ENCODE measurements at places on chromosomes 6 and 20.

DNA sequence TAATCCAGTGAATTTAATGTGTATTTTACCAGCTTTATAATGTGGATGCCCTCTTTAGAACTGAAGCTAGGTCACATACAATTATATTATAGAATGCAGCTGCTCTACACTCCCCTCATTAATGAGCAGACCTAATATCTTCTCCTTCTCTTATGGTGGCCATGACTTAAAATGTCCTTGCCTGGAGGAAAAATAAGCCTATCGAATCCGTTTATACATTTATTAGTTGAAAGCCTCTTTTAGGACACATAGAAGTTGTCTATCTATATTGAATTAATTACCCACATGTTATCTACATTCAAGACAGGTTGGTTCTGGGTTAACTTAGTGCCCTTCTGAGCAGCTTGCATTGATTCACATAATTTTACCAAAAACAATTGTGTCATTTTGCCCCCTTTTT lies 1716.8 kb downstream of the HACE1 start:
- no peak for DNase-seq

GRCh38 chr6:143614235-143614634 lies 63.5 kb upstream of the PHACTR2 start:
- DNase-seq, result no peak

DNA sequence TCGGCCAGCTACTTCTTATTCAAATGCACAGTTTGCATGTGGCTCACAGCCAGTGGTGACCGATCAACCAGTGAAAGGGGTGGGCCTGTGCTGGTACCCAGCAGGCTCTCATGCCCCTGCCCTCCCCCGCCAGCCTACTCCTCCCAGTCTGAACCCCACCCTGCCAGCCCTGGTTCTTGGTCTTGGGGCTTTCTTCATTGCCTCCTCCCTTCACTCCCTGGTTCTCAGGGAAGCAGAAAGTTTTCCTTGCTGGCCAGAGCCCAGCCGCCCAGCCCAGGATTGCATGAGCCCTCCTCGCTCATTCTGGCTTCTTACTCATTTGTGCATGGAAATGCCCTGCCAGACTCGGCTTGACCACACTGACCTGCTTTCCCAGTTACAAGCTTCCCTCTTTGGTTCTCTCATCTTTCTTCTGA lies 40.8 kb downstream of the KCNK17 start:
- DNase-seq, result no peak

DNA sequence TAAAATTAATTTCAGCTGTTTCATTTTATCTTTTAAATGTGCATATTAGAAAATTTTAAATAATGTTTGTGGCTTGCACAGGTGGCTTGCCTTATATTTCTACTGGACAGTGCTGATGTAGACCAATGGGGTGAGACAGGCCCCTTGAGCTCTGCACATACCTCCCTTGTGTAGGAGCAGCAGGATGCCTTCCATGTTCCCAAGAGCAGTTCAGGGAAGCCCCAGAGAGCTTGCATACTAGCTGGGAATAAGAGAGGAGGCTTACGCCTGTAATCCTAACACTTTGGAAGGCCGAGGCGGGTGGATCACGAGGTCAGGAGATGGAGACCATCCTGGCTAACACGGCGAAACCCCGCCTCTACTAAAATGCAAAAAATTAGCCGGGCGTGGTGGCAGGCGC lies 61.4 kb downstream of the RFPL4B start:
- no peak for DNase-seq

DNA sequence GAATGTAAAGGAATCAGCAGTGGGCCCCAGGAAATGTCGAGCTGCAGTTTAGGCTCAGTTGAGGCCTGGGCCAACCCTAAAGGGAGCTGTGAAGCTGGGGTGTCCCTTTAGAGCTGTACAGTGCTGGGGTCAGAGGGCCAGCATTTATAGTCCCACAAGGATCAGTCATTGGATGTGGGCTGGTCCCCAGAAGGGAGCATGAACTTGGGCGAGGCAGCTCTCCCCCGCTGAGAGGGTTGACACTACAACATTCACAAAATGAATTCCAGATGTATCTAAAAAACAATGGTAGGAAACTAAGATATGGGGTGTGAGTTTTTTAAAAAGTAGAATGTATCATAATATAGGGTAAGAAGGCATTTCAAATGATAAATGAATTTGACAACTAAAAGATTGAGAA lies 29.7 kb upstream of the TMX4 start:
- DNase-seq, result no peak

DNA sequence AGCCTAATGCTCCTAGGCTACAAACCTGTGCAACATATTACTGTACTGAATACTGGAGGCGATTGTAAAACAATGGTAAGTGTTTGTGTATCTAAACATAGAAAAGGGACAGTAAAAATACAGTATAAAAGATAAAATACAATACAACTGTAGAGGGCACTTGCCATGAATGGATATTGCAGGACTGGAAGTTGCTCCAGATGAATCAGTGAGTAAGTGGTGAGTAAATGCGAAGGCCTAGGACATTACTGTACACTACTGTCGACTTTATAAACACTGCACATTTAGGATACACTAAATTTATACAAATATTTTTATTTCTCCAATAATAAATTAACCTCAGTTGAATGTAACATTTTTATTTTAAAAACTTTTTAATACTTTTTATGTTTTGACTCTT lies 485.0 kb downstream of the MMUT start:
- no peak for DNase-seq

DNA sequence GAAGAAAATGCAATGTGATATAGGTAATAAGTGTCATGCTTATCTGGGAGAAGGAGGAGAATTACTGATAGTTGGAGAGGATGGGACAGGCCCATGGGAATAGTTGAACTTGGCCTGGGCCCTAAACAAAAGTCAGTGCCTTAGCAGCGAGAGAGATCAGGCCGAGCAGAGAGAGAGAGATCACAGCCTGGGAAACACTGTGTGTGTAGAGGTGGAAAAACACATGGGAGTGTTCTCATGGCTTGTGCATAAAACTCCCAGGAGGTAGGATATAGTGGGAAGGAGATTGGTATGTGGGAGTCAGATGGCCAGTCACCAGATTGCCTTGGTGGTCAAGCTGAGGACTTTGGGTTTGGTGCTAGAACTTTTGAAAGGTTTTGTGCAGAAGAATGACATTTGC lies 47.6 kb downstream of the FIG4 start:
- DNase-seq, result no peak

DNA sequence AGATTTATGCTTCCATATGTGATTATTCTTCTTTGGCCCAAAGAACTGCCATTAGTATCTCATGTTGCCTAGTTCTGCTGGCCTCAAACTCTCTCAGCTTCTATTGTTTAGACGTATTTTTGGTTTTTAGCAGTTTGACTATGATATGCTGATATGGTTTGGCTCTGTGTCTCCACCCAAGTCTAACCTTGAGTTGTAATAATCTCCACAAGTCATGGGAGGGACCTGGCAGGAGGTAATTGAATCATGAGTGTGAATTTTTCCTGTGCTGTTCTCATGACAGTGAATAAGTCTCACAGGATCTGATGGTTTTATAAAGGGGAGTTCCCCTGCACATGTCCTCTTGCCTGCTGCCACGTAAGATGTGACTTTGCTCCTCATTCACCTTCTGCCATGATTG lies 96.7 kb upstream of the ARG1 start:
- no peak for DNase-seq

GRCh38 chr6:144138542-144138941 lies 11.8 kb upstream of the STX11 start:
- DNase-seq, result no peak

GRCh38 chr6:126824226-126824625 lies 294.2 kb upstream of the RSPO3 start:
- DNase-seq, result no peak

DNA sequence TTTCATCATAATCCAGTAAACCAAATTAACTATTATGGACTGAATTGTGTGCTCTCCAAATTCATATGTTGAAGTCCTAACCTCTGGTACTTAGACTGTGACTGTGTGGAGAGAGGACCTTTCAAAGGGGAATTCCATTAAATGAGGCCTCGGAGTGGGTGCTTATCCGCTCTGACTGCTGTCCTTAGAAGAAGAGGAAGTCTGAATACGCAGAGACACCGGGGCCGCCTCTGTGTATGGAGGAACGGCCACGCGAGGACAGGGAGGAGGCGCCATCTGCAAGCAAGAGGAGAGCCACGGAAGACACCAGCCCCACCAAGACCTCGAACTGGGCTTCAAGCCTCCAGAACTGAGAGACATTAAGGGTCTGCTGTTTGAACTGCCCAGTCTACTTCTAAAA lies 35.6 kb upstream of the RPS6KA2 start:
- DNase-seq, result no peak

- no peak for DNase-seq
Measured at GRCh38 chr6:125154761-125155135, 1.2 kb downstream of the TPD52L1 start.

- no peak for DNase-seq
Measured at GRCh38 chr6:34468378-34468892, 2.6 kb downstream of the PACSIN1 start.

GRCh38 chr6:6723921-6724538 lies 135.5 kb downstream of the LY86 start:
- no peak for DNase-seq

DNA sequence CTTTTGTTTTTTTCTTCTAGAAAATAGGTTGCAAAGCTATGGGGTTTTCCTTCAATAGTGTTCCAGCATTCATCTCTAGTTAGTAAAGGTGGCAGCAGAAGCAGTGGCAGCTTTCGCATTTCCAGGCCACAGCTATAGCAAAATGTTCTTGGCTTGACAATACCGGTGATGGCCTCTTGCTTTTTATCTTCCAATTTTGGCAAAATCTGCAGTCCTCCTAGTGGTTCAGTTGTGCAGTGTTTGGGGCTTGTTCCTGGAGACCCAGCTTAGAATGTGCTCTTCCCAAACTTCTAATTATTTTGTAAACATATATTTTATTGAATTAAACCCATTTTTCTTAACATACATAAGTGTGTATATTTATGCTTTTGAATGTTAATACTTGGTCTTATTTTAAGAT lies 370.6 kb upstream of the MAN1A1 start:
- no peak for DNase-seq

GRCh38 chr6:170182781-170183120 lies 108.1 kb downstream of the DLL1 start:
- no peak for DNase-seq

GRCh38 chr6:32668226-32668747 lies 1.8 kb upstream of the HLA-DQB1 start:
- peak; percentile 13 for DNase-seq

DNA sequence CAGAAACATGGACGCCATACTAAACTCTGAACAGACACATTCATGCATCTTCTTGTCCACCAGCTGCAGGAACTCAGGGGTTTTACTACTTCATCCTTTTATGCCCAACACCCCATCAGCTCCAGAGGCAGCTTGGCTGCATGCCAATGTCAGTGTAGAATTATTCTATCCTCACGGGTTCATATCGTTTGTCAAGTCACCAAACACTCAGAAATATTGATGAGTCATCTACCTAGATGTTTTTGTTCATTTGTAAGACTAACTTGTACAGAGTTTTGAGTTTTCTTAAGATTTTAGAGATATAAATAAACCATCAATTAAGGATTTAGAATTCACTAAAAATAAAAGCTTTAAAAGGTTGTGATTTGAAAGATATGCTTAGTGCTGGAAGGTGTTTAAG lies 590.7 kb upstream of the FLRT3 start:
- no peak for DNase-seq

GRCh38 chr20:32547753-32548034 lies 37.4 kb downstream of the NOL4L start:
- no peak for DNase-seq

DNA sequence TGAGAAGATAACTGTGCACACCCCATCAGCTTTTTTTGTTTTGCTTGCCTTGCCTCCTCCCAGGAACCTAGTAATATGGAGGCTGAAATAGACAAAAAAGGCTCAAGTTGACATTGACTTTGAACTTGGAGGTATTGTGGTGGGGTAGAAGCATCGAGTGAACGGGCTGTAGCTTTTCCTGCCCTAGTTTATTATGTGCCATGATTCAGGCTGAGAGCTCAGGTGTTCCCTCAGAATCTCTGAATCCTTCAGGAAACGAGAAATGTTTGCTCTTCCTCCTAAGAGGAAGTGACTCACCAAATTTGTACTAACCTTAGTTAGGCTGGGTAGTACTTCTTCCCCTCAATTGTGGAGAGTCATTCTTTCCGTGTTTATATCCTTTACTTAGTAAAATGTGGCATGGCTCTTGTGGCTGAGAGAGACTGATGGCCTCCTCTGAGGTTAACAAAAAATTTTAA lies 98.8 kb downstream of the SASH1 start:
- DNase-seq, result no peak

GRCh38 chr6:122749451-122750050 lies 30.0 kb upstream of the FABP7 start:
- DNase-seq, result no peak

GRCh38 chr6:155373276-155373675 lies 59.0 kb upstream of the TFB1M start:
- no peak for DNase-seq

- no peak for DNase-seq
Measured at GRCh38 chr6:116397914-116398313, 27.2 kb downstream of the DSE start.

GRCh38 chr6:169849396-169849795 lies 98.0 kb downstream of the ERMARD start:
- DNase-seq, result no peak
